ENCODE measurements at places on chromosomes 2 and 18.

DNA sequence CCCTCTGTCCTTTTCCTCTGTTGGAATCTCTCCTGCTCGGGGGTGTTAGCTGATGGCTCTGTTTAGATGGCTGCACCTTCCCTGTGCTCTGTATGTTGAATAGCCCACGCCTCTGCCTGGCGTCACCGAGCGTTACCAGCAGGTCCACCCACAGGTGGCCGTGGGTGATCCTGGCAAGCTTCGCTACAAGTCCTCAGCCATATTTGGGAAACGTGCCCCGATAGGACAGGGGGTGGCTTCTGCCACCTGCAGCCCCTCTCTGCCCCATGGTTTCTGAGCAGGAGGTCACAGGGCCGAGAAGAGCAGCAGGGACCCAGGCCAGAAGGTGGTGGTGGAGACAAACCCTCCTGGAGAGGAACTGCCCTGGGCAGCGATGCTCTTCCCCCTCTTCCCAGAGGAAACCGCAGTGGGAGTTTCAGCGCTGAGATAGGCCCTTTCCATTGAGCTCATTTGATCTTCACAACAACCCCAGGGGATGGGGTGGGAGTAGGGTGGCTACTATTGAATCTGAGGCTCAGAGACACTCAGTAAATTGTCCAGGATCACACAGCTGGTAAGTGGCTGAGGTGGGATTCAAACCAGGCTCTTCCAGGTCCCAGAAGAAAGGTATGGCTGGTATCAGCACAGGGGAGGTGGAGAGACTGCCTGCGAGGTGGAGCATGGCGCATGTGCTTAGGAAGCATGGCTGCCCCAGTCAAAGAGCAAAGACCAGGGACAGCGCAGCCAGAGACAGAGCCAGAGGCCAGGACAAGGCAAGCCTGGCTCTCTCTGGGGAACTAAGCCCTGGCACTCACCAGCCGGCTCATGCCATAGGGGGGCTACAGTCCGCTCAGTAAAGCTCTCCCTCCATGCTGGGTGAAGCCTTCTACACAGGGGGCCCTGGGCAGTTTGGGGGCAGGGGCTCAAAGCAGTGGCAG lies 15.0 kb downstream of the NGEF start:
- DNase-seq: no peak

GRCh38 chr18:51089691-51090090 lies 59.7 kb downstream of the SMAD4 start:
- DNase-seq: no peak

DNA sequence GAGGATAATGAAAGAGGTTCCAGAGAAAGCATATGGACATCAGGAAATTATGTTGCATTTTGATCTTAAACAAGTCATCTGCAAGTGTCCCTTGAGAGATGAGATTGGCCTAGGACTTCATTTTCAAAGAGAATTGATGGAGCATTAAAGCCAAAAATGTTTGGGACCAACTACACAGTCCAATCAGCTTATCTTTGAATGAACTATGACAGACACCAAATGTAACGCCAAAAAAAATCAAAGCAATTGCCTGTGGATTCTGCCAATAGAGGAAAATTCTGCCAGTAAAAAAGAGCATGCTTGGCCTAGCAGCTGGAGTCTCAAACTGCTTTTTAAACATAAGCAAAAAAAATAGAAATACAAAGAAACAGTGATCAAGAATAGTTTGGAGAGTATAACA lies 594.5 kb upstream of the CHAC2 start:
- DNase-seq: no peak

DNA sequence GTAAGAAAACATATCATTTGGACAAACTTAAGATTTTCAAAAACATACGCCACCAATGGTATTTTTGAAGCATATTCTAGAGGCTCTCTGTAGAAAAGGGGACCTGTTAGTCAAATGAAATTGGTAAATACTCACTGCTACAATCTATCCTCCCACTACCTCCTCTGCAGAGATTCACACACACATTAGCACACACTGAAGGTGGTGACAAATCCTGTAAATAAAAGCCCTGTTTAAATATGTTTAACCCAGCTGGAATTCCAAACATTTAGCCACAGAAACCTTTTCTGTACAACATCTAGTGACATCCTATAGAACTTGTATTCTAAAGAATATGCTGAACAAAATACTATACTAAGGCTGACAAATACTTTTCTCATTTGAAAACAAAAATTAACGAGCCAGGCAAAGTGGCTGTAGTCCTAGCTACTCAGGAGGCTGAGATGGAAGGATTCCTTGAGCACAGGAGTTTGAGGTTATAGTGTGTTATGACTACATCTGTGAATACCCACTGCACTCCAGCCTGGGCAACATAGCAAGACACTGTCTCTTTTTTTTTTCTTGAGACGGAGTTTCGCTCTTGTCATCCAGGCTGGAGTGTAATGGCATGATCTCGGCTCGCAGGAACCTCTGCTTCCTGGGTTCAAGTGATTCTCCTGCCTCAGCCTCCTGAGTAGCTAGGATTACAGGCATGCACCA lies 25.9 kb downstream of the ALS2 start:
- no peak for DNase-seq

DNA sequence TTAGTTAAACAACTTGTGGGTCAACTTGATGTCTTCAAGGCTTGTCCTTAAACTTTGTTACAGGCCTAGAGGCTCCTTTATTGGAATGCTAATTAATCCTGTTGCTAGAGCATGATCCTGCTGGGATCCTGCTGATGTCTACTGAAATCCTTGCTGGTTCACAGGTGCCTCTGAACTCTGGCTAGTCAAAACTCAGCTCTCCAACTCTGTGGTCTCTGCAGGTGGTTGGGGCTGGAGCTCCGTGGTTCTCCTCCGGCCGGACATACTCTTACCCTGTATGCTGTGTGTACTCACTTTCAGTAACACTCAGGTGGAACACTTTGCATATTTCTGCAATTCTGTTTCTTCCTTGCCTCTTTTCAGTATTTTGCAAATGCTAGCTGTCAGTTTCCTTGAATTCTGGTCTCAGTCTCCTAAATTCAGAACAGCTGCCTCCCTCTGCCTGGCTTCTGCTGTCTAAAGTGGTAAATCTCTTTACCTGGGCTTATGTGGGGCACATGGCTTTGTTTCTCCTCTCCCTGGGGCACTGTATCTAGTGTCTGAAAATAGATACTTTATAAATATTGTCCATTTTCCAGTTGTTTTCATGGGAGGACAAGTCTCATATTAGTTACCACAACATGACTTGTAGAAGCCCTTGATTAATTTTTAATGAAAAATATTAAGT lies 113.0 kb downstream of the ATP9B start:
- no peak for DNase-seq

Data from GM12864 (cell line).